ENCODE measurements at places on chromosomes 11 and 22.

DNA sequence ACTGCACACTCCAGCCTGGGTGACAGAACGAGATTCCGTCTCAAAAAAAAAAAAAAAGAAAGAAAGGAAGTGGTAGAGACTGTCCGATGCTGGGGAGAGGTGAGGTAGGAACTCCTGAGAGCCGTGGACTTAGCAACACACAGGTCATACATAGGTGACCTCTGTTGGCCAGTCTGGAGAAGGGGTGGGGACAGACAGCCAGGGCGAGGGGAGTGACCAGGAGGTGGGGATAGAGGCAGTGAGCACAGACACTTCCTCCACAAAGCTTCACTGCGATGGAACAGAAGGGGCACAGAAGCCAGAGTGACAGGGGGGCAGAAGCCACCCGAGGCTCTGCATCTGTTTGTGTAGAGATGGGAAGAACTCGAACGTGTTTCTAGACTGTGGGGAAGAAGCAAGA lies 47.1 kb downstream of the MYH9 start:
- DNase-seq, result no peak

DNA sequence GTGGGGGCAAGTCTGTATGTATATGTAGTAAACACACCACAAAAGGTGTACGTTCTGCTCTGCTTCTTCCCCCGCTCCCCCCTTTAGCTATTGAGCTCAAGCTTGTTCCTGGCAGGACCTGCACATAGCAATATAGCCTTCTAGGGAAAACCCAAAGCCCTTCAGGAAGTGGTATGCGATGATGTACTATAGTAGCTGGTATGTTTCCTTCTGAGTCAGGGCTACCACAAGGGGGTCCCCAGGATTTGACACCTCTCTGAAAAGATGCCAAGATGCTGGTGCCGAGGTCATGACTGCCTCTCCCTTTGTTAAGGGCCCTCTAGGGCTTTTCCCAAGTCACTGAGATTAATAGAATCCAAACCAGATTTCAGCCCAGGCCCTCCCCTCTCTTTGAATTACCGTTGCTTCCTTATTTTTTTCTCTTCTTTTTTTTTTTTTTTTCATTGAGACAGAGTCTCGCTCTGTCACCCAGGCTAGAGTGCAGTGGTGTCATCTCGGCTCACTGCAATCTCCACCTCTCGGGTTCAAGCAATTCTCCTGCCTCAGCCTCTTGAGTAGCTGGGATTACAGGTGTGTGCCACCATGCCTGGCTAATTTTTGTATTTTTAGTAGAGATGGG lies 268.4 kb downstream of the ETS1 start:
- DNase-seq, result peak; percentile 90

GRCh38 chr11:29480981-29481380 lies 535.8 kb downstream of the KCNA4 start:
- no peak for DNase-seq

DNA sequence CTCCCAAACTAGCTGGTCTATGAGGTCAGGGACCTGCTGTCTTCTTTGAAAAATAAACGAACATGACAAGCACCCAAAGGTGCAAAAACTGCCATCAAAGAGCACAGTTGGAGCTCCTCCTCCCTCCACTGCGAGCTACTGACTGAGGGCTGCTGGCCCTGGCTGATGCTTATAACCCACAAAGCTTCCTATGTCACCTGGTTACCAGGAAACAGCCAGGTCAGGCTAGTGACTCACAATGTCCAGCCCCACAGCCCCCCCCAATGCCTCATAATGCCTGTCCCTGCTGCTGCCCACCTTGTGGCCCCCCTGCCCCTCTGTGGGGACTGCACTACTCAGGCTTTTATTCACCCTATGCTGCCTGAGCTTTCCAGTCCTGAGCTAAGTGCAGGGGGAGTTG lies at the start of gene DRICH1:
TSS of gene DRICH1 (minus strand) at position 144 of the 400 bp plus-strand sequence. CDS start 298 bp downstream, outside the sequence.
- DNase-seq, result no peak

GRCh38 chr11:119989159-119989821 lies 148.6 kb downstream of the TRIM29 start:
- DNase-seq, result no peak
